NK-92 treated with Interleukin-12 subunit alpha and Interleukin-12 subunit beta, amount 100 ng/mL, for 24 hours (cell line): ENCODE measurements at places on chromosomes 13 and 19.

DNA sequence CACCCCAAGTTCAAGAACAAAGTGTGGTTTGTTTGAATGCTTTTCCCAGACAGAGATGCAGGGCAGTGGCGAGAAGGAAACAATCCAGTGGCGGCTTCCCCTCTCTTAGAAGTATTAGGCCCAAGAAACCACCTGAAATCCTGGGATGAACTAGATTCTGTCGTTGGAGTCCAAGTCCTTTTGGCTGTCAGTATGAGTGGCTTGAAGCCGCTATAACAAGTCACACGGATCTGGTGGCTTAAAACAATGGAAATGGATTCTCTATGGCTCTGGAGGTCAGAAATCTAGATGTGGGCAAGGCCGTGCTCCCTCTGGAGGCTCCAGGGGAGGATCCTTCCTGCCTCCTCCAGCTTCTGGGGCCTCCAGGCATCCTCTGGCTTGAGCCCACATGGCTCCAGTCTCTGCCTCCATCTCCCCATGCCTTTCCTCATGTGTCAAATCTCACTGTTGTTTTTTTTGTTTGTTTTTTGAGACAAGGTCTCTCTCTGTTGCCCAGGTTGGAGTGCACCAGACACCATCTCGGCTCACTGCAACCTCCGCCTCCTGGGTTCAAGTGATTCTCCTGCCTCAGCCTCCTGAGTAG lies 97.7 kb downstream of the GNG7 start:
- no peak for DNase-seq

- DNase-seq: peak; percentile 19
Measured at GRCh38 chr19:35549174-35549788, 3.9 kb downstream of the TMEM147 start.

DNA sequence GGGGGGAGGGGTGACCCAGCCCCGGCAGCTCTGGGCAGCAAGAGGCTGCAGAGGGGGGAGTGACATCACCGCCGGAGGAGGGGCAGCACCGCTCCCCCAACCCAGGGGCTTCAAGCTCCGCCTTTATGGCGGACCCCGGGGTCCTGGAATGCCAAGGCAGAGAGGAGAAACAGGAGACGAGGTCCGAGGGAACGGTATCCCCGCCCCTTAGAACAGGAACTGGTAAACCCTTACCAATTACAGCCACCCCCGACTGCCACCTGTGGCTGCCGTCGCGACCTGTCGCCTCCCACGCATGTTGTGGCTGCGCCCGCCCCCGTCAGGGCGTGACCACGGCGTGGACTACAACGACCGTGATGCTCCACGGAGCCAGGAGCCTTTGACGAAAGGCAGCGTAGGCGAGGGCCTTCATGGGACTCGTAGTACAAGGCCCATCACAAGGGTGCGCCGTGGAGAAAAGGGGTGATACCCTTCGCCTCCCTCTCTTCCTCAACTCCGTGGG lies 4.1 kb upstream of the KCNC3 start:
- DNase-seq: peak; percentile 93

GRCh38 chr13:107553838-107554237 lies 661.5 kb downstream of the LIG4 start:
- no peak for DNase-seq

DNA sequence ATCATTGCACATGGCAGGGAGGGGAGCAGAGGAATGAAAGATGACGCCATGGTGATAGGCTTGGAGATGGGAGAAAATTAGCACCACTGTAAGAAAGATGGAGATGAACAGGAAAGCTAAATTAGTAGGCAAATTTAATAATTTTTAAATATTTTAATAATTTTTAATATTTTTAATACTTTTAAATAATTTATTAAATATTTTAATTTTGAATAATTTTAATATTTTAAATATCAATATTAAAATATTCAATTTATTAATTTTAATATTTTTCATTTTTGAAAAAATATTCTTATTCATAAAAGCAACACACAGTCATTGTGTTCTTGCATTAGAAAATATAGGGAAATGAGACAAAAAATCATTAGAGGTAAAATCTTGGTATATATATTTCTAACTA lies 15.9 kb upstream of the KL start:
- DNase-seq: no peak

GRCh38 chr19:44765033-44765948 lies 12.4 kb upstream of the CBLC start:
- no peak for DNase-seq

DNA sequence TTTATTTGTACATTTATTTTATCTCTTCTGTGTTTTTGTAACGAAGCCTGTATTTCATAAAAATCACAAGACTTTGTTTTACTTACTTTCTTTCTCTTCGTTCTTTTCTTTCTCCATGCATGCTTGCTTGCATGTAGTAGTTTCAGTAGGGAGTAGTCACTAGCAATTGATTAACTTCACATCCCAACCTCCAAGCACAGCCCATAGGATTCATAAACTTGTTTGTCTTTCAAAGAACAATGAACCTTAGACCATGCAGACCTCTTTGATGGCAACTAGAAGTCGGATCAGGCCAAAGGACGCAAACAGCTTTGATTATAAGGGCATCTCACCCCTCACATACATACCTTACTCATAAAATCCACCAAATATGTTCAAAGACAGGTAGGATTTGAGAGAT lies 3.1 kb upstream of the PRR20A start:
- no peak for DNase-seq

- DNase-seq: no peak
Measured at GRCh38 chr13:35908226-35908625, 223.0 kb downstream of the DCLK1 start.

- no peak for DNase-seq
Measured at GRCh38 chr13:40194224-40194806, 472.1 kb downstream of the FOXO1 start.

DNA sequence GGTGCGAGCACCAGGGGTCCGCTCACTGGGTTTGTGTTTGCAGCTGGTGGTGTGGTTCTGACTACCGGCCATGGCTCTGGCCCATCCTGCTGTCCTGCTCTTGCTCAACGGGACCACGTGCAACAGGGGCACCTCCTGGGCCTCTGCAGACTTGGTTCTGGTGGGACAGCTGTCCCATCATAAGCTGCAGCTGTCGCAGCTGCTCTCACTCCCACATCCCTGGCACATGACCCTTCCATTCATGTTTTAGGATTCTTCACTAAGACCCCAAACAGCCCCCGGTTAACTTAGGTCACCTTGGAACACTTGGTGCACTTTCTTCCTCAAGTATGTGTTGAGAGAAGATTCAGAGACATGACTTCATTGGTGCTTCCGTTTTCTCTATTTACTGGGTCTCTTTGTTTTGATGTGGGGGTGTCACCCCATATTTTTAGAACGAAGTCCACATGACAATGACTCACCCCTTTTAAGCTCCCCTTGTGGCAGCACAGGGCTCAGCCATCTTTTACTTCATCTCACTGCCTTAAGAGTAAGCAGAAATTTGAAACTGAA lies 68.4 kb upstream of the ARHGEF7 start:
- no peak for DNase-seq

- DNase-seq: no peak
Measured at GRCh38 chr13:60095300-60095699, 68.4 kb downstream of the DIAPH3 start.

GRCh38 chr19:1407528-1408299 lies at the start of gene DAZAP1:
Gene DAZAP1 (plus strand): TSS chr19:1407586. CDS start chr19:1407774, 188 bp downstream.
- no peak for DNase-seq

GRCh38 chr13:48532256-48532505 lies 699 bp downstream of the RCBTB2 start:
- DNase-seq: no peak

DNA sequence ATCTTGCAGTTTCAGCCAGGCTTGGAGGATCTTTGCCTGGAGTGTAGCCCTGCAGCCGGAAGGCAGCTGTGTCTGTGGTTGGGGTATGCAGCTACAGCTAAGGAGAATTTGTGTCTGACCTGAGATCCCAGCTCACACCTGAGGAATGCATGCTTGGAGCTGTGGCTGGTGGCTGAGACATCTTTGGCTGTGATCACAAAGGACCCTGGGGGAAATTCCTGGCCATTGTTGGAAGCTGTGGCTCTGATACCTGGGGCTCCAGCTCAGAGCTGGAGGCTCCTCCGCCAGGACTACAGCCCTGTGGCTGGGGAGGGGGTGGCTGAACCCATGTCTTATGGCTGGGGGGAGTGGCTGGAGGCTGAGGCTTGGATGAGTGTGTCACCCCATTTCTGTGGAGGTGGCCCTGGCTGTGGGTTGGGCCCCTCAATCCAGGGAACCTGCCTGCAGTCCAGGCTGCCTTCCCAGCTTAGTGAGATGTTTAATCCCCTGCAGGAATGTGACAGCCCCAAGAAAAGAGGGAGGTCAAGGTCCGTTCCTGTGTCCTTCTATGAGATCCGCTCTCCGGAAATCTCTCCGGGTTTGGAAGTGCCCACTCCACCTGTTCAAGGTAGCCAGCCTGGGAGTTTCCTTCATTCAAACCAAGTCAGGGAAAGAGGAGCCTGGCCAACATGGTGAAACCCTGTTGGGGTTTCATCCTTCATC lies 27.6 kb downstream of the ARHGEF18 start:
- no peak for DNase-seq

- no peak for DNase-seq
Measured at GRCh38 chr13:48727241-48728011, 73.7 kb downstream of the CYSLTR2 start.

DNA sequence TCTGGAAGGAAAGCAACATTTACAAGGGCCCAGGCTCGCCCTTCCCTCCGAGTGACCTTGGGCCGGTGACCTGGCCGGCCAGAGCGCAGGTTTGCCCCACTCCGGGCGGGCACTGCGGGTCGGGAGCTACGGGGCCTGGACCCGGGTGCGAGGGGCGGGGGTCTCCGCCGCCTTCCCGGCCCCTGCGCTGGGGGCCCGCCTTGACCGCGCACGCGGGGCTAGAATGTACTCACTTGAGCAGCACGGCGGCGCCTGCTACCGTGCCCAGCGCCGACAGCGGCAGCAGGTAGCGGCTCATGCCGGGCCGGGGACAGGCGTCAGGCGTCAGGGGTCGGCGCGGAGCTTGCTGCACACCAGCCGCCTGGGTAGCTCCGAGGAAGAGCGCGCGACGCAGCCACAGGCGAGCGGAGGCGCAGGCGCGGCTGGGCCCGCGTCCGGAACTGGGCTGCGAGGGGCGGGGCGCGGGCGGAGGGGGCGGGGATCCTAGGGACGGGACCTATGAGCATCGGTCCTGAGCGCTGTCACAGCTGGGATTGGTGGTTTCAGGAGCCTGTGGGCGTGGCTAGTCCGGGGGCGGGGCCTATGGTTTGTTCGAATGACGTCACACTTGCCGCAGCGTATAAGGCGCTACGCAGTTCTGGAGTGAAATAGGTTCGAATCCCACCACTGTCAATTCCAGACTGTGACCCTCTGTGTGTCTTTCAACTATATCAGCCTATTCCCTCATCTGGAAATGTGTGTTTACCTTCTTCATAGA lies at the start of gene RDH13:
Gene RDH13 (minus strand): TSS at position 414 of the 757 bp plus-strand sequence. CDS start 116 bp downstream, at position 298.
- peak; percentile 93 for DNase-seq

GRCh38 chr19:16659832-16660708 lies at the start of gene SMIM7:
Gene SMIM7 (minus strand): TSS chr19:16660144. CDS start chr19:16660110, 34 bp downstream.
- DNase-seq: peak; percentile 98

DNA sequence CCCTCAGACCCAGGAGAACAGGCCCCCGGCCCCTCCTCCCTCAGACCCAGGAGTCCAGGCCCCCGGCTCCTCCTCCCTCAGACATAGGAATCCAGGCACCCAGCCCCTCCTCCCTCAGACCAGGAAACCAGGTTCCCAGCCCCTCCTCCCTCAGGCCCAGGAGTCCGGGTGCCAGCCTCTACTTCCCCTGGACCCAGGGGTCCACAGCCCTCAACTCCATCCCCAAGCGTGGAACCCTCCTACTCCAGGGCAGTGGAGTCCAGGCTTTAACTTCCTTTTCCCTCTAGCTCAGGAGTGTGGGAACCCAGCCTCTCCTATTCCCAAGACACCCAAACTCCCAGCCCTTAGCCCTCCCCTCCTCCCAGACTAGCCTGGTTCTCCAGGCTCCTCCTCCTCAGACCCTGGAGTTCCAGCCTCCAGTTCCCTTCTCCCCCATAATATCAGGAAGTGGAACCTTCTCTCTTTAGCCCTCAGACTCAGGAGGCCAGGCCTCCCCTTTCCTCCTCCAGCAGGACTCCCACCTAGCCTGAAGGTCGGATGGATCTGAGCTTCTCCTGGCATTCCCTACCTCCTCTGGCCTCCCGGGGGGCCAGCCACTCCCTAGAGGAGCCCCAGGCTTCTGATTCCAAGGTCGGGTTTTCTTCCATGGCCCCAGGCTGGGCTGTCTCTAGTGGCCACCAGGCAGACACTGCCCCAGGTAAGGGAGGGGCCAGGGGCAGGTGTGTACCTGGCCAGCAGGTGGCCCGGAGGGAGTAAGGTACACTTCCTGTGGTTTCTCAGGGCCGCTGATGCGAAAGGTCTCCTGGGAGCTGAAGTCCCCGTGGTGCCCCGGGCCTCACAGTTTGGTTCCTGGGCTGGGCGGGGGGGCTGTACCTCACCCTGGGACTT lies at the start of gene TMC4:
Gene TMC4 (minus strand): TSS at position 690 of the 888 bp plus-strand sequence. CDS start 43 bp downstream, at position 647.
- no peak for DNase-seq

- no peak for DNase-seq
Measured at GRCh38 chr19:3387645-3388589, 21.5 kb downstream of the NFIC start.

- DNase-seq: no peak
Measured at GRCh38 chr13:83086948-83087347, 795.3 kb downstream of the SLITRK1 start.

DNA sequence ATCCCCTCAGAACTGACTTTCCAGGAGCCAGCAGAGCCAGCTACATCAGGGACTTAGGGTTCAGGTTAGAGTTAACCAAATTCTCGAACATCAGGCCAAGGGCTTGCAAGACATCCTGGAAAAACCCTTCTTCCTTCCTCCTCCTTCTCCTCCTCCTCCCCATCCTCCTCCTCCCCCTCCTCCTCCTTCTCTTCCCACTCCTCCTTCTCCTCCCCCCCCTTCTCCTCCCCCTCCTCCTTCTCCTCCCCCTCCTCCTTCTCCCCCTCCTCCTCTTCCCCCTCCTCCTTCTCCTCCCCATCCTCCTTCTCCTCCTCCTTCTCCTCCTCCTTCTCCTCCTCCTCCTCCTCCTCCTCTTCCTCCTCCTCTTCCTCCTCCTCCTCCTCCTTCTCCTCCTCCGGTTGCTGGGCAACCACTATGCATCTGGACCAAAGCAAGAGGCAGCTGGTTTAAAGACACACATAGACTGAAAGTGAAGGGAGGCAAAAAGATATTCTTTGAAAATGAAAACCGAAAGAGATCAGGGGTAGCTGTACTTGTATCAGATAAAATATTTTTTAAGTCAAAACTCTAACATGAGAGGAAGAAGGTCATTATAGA lies 5.9 kb upstream of the CCL25 start:
- DNase-seq: no peak

- no peak for DNase-seq
Measured at GRCh38 chr13:101611491-101612475, 159.3 kb downstream of the ITGBL1 start.
